ENCODE measurements at places on chromosomes 7 and 10.
A peak's percentile ranks its signal among the peaks of the same experiment; 100 is the strongest.

DNA sequence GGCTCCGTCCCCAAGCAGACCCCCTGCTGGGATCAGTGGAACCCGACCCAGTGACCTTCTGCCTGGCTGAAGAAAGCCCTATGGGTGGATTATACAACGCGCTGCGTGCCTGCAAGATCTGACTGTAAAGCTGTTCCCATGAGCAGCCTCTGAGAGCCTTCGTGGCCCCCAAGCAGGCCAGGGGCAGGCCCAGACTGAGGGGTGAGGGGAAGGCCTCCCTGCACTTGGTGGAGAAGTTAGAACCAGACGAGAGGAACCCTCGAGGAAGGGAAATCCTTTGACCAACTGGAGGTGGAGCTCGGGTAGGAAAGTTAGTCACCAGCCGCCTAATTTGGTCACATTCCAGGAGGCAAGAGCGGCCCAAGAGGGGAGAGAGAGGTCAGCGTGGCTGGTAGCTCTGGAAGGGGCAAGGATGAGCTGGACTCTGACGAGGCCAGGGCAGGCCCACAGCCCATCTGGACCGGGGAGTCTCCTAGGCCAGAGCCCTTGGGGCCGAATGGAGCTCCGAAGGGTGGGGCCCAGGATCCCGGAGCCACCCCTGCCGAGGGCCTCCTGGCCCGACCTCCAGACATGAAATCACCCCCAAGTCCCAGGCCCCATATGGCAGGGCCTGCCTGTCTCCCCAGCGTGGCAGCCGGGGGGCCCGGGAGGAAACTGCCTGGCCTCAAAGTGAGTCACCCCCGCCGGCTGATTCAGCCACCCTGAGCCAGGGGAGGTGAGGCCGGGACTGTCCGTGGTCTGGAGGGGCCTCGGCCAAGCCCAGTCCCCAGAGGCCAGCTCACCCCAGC is 23.3 kb upstream of the PDGFA start:
- DNase-seq = peak; percentile 29

- DNase-seq = no peak
These were observed 3.6 kb downstream of the HOXA1 start for GRCh38 chr7:27091941-27092818.

- peak; percentile 35 for DNase-seq
These were observed 70.2 kb downstream of the HTR7 start for GRCh38 chr10:90787393-90788198.

- no peak for DNase-seq
These were observed 75.3 kb upstream of the CC2D2B start for GRCh38 chr10:95832216-95833041.

DNA sequence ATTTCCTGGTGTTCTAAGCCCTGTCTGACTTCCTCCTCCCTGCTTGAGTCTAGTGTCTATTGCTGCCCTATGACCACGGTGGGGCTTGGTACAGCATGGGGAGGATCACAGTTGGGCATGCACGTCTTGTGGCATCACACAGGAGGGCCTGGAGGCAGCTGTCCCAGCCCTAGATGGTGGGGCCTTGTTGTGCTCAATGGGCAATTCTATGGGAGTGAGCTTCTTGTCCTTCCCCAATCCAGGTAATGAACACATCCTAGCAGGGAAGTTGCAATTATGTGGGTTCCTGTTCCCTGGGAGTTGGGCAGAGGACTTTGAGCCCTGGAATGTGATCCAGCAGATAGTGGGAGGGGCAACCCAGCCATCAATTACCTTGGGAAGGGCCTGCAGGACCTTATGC is 10.8 kb upstream of the FAM3C start:
- DNase-seq = no peak

DNA sequence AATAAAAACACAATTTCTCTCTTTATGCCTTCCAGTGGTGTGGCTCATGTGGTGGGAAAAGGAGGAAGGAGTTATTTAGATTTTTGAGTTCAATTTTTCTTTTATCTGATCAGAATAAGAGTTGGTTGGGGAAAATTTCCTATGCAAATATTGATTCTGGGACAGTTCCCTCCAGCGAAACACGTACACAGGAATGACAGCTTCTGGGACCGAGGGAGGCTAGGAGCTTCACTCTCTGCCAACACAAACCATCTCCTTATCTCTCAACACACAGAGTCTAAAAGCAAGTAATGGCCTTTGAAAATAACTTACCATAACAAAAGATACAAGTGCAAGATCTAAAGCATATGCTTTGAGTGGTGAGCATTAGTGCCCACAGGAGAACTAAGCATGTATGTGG is 122.7 kb downstream of the RAPGEF5 start:
- no peak for DNase-seq

- DNase-seq = no peak
These were observed 297.1 kb downstream of the PRPF18 start for GRCh38 chr10:13883636-13884444.

DNA sequence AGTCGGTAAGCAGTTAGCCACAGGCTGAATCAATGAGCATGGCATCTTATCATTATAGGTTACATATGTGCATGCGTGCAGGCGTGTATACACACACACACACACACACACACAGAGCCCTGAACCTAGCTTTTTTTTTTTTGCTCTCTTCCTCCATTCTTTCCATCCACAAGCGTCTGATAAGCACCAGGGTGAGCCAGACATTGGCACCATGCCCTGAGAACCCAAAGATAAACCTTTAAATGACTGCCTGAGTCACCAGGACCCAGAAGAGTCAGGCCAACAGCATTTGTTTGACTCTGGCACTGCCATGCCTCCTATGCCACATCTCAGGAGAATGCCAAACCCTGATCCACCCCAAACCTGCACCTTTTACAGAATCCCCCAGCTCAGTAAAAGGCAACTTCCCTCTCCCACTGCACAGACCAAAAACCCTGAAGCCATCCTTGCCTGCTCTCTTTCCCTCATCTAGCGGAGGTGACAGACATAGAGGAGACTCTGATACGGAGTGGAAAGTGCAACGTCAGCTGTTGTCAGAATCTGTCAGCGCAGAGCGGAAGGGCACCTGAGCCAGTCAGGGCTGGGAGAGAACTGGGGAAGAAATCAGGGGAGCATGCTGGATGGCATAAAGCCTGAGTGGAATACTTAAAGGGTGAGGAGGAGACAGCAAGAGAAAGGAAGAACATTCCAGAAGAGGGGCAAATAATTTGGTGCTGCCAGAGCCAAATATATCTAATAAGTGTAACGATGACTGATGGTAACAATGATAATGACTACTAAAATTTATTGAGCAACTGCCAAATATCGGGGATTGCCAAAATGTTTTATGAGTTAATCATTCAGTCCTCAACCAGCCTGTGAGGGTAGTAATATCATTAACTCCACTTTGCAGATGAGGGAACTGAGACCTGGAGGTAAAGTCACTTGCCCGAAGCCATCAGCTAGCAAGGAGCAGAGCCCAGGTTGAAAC is 3.2 kb downstream of the PARP12 start:
- DNase-seq = peak; percentile 67

DNA sequence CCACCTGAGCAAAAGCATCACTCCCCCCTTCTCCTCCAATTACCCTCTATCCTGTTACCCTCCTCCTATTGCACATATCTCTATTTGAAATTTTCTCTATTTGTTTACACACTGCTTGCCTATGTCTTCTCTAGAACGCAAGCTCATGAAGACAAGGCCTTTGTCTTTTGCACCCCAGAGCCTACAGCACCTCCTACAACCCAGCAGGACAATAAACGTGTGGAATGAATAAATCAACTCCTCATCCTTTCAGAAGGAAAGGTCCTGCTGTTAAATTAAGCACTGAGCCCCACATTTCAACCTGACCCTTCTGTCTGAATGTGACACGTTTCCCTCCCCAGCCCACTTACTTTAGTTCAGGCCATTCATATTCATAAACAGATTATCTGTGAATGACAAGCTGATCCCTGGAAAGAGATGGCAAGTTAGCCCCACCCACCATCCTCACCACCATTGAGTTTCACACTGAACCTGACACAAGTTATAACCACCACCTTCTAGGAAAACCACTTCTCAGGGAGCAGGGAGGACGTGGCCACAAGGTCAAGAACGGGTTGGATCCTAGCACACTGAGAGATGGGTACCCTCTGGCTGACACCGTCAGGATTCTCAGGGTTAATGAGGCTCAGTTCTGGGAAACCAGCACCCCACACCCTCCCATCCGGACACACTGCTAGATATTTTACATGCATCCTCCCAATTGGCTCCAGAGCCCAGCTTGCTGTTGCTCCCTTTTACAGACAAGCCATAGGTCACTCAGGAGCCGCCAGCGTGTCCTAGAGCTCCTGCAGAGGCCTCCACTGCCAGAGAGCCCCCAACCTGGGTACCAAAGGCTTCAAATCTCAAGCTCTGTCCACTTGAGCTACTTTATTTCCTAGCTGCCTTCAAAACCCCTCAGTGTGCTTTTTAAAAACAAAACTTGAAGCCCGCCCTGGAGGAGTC is 934 bp downstream of the PRTFDC1 start:
- peak; percentile 29 for DNase-seq

GRCh38 chr10:126131341-126131740 is 235.0 kb downstream of the FANK1 start:
- no peak for DNase-seq

- peak; percentile 46 for DNase-seq
These were observed 490.4 kb downstream of the DNAJB6 start for GRCh38 chr7:157827045-157827862.

- no peak for DNase-seq
These were observed 75.7 kb downstream of the LYZL2 start for GRCh38 chr10:30553626-30554439.

DNA sequence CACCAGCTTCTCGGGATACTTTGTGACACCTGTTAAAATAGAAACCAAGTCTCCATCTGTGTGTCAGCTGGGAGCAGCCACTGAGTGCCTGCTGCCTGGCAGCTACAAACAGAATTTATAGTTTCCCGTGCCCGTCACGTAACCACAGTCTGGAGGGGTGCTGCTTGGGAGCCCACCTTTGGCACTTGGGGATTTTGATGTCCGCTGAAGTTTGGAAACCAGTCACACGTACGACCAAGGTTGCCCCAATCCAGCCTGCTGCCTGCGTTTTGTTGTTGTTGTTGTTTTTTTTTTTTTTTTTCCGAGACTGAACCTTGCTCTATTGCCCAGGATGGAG is 1.6 kb downstream of the TRRAP start:
- no peak for DNase-seq

GRCh38 chr10:80569131-80569895 is 31.6 kb downstream of the SH2D4B start:
- no peak for DNase-seq

GRCh38 chr7:157462419-157462771 is 125.6 kb downstream of the DNAJB6 start:
- DNase-seq = no peak

- DNase-seq = no peak
These were observed 136.2 kb downstream of the PRPF18 start for GRCh38 chr10:13722747-13723653.

DNA sequence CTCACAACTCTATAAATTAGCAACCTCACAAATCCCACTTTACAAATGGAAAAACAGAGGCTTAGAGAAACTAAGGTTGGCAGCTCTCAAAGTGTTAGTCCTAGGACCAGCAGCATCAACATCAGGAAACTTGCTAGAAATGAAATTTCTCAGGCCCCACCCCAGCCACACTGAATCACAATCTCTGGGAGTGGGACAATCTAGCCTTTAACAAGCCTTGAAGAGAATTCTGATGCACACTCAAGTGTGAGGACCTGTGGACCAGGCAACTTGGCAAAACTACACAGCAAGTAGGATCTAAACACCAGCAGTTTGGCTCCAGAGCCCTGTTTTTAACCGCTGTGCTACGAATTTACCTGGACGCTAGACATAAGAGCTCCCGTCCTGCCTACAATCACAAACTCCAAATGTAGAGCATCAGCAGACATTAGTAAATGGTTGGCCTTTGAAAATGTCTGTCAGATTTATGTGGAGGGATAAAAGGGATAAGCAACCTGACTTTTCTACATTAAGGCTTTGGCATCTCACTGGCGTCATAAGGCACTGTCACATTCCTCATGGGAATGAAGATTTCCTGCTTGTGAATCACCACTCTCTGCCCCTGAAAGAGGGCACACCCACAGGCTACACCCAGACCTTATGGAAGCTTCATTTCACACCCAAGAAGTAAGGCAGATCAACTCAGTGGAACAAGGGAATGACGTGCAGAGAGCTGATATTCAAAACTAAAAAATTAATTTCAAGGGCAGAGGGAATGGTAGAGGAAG is 34.5 kb downstream of the PPP1R3C start:
- DNase-seq = no peak

DNA sequence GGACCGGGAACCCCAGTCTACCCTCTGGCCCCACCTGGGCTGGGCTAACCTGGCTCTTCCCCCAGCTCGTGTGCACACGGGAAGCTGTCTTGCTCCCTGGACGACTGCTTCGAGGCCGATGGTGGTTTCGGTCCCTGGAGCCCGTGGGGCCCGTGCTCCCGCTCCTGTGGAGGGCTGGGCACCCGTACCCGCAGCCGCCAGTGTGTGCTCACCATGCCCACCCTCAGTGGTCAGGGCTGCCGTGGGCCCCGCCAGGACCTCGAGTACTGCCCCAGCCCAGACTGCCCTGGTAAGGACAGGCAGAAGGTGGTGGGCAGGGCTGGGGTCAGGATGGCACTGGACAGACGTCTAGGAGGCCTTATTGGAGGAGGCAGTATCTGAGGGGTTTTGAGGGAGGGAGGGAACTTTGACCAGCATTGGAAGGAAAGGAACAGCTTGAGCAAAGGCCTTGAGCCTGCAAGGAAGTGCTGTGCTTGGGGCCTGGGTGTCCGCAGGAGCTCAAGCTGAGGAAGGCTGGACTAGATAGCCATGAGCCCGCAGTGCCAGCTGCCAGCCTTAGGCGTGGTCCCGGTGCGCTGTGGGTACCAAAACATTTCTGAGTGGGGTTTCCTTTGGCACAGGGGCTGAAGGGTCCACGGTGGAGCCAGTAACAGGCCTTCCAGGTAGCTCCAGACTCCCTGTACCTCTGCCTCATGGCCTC is 20.2 kb upstream of the ZNF862 start:
- DNase-seq = no peak

DNA sequence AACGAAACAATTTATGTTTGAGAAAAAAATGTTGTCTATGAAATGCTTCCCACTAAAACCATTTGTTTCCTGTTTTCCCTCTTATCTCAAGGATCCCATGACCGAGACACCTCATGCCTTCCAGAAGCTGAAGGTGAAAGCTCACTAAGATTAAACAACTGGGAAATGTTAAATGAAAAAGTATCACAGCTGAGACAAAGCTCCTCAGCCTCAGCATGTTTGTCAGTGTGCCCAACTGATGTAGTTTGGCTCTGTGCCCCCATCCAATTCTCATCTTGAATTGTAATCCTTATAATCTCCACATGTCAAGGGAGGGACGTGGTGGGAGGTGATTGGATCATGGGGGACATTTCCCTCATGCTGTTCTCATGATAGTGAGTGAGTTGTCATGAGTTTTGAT is 327.3 kb downstream of the HTR7 start:
- DNase-seq = no peak

- no peak for DNase-seq
These were observed 29.2 kb downstream of the EXOC4 start for GRCh38 chr7:133282094-133282493.

GRCh38 chr10:100571084-100571856 is 35.5 kb downstream of the HIF1AN start:
- DNase-seq = no peak

Measured in stimulated activated CD4-positive, alpha-beta T cell treated with anti-CD3 and anti-CD28 coated beads, Interleukin-15, amount 100 ng/mL, for 24 hours (primary cell).